Hematopoietic multipotent progenitor cell treated with erythropoietin and hydrocortisone succinate and interleukin-3 and kit ligand, for 15 days (in vitro differentiated cells): ENCODE measurements at places on chromosomes 7 and 10.

- DNase-seq = no peak
Observed at GRCh38 chr10:78417425-78418370, 384.0 kb downstream of the RPS24 start.

GRCh38 chr10:78575400-78575799 is 493.4 kb upstream of the ZMIZ1 start:
- DNase-seq = no peak

- no peak for DNase-seq
Observed at GRCh38 chr10:48623607-48624132, 18.8 kb upstream of the ARHGAP22 start.

- no peak for DNase-seq
Observed at GRCh38 chr7:16509829-16510228, 16.8 kb upstream of the LRRC72 start.

- no peak for DNase-seq
Observed at GRCh38 chr7:1278543-1278942, 45.9 kb downstream of the UNCX start.

DNA sequence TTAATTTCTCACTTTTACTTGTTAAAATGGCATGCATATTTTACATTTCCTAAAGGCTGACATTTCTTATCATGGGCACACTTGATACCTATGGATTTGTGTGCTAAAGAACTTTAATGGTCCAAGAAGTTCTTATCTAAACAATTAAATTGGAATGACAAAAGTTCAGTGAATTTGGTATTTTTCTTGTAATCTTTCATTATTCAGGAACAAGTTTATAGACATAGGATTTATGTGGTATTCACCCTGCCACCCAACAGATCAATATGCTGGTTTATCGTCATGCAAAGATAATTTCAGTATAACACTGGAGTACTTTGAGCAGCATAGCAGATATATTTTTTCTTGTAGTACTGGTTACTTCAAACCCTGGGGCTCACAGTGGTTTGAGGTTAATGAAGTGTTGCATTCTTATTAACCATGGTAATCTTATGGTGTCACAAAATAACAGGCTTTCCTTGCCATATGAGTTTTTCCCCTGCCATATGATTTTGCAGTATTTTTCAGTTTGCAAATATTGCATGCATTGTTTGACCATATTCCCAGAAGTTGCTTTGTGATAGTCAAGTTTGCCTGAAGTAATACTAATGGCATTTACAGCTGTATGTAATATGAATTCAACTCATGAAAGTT is 148.8 kb downstream of the PPP1R9A start:
- no peak for DNase-seq
